Stimulated activated CD8-positive, alpha-beta memory T cell treated with anti-CD3 and anti-CD28 coated beads, Interleukin-4, amount 100 ng/mL, for 1 hour (primary cell): ENCODE measurements at places on chromosomes 7 and 10.

DNA sequence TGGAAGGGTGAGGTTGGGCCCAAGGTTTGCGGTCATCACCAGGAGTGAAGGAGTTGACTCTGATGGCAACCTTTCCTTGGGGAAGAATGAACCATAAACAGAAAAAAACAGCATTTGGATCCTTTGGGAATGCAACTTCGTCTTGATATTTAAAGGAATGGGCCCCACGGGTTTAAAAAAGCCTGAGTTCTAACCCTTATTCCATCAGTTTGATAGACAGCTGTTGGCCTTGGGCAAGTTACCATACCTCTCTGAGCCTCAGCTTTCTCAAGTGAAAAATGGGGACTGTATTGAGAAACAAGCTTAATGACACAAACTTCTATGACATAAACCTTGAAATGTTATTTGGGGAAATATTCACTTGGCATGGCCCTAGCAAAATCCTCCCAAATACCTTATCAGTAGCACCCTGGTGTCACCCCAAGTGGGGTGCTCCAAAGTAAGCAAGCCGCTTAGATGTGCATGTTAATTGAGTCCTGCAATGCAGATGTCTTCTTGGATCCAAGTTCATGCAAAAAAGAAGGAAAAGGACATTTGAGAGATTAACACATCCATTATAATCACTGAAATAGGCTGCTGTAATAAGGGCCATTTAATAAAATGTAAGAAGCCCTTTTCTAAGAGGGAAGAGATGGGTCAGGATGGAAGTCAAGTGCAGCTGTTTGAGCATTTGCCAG is 13.8 kb downstream of the MXI1 start:
- no peak for DNase-seq

- DNase-seq: no peak
These were observed 23.5 kb downstream of the TMEM229A start for GRCh38 chr7:124009321-124009720.

DNA sequence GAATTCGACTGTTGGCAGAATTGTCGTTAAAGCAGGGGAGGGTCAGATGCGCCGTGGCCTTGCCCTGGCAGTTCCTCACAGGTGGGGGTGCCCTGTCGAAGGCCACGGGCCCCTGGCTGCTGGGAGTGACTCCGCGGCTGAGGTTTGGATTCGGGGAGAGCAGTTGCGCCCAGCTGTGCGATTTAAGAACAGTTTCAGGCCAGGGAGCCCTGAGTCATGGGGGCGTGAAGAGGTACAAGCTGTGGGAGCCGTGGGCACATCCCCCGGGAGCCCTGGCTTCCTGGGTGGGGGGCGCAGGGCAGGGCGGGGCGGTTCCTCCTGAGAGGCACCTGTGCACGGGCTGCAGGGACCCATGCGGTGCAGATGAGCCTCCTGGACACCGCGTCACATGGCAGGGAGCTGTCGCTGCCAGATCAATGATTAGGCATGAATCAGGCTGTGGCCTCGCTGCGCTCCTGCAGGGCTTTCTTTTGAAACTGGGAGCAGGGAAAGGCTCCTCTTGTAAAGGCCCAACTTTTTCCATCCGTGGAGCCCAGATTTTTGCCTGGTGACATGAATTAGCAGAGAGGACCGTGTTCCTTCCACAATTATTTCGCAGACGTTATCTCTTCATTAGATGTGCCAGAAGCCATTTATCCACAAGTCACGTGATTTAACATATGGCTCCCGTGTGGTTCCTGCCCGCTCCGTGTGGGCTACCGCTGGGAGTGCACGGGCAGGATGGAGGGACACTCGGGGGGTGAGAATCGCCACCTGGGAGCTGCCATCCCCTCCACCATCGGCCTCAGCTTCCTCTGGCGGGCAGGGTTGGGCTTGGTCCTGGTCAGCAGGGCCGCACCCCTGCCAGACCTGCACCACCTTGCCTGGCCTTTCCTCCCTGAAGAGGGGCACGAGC is 918 bp downstream of the PWWP2B start:
- no peak for DNase-seq

- no peak for DNase-seq
These were observed 302.2 kb downstream of the PTPRN2 start for GRCh38 chr7:158285383-158285770.

DNA sequence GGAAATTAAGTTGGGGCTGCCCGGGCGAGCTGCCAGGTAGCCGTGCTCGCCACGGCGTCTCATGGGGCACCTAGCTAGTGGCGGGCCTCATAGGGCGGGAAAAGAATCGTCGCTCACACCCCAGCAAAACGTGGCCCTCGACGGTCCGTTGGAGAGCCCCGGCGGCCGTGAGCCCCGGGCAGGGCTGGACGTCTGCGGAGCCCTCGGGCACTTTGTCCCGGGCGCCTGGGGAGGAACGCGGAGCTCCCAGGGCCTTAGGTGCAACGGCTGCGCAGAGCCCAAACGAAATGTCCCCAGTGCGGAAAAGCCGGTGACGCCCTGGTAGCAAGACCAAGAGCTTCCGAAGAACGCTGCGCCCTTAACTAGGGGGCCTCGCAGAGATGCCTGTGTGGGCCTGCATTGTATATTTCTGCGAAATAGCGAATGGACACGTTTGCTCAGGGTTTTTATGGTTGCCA is 866 bp upstream of the SFMBT2 start:
- no peak for DNase-seq

DNA sequence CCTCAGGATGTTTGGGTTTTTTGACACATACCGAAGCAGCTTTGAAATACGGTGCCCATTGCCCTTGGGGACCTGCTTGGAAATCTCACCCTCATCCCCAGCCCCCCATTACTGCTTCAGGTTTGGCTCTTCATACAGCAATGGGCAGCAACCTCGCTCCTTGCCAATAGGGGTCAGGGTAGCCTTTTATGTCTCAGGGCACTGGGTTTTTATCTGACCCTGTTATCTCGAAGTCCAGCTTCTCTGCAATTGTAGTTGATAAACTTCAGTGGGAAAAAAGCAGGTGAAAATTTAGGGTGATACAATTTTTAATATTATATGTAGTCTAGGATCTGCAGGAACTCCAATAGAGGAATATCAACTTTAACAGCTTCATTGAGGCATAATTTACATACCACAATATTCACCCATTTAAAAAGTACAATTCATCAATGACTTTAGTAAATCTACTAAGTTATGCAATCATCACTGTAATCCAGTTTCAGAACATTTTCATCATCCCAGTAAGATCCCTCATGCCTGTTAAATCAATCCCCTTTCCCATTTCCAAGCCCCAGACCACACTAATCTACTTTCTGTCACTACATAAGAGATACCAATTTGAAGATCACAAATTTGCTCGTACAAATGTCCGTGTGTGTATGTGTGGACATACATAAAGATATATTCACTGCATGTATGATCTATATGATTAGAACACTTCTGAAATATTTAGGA is 386.2 kb downstream of the KCNMA1 start:
- DNase-seq: no peak

- DNase-seq: no peak
These were observed 574.5 kb downstream of the TYW1 start for GRCh38 chr7:67571026-67571545.
